ENCODE measurements at places on chromosomes 1 and 21.

GRCh38 chr1:1048765-1049164 is 25.3 kb downstream of the RNF223 start:
- no peak for DNase-seq

DNA sequence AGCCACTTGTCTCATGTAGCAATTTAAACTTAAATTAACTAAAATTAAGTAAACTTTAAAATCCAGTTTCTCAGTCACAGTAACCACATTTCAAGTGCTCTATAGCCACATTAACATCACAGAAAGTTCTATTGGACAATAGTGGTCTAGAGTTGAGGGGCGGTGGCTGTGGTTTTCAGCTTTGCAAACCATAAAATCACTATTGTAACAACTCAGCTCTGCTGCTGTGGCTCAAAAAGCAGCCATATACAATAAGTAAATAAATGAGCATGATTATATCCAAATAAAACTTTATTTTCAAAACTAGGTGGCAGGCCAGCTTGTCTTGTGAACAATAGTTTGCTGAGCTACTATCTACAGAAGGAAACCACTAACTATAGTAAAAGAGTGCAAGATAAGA is 43.4 kb upstream of the C1orf53 start:
- no peak for DNase-seq

DNA sequence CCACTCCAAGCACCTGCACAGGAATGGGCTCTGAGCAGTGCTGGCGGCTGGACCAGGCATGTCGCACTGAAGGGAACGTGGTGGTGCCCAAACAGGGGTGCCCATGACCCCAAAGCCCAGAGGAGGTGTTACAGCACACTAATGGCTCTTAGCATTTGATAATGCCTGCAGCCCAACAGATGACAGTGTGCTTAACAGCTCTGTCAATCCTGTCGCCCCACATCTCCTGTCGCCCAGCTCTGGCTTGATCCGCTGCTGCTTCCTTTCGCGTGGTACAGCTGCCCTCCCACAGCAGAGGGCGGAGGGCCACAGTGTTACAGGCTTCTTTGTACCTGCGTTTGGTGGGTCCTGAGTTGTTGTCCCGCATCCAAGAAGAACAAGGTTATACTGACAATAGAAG is 32.2 kb upstream of the CR1L start:
- DNase-seq = no peak

DNA sequence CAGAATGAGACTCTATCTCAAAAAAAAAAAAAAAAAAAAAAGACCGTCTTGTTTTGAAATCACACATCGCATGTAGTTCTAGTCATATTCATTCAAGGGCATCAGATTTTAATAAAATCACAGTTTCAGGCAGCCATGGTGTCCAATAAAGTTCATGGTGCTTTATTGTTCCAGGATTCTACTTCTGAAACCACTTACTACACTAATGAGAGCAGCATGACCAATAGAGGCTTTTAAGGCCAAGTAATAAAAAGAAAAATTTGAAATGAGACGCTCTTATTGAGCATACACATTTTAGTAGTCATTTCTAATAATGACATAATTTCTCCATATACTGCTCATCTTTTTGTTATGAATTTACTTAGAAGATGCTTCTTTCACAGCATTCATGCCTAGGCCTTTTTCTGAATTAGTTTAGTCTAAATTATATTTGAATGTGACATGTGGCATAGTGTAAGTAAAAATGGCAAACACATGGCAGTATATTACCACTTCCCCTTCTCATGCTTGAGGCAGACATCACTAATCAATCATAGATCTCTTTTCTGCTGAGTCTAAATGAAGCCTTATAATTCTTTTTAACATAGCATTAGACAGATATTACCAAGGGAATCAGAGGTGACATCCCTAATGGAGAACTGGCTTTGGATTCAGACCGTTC is 18.5 kb downstream of the NTMT2 start:
- no peak for DNase-seq

DNA sequence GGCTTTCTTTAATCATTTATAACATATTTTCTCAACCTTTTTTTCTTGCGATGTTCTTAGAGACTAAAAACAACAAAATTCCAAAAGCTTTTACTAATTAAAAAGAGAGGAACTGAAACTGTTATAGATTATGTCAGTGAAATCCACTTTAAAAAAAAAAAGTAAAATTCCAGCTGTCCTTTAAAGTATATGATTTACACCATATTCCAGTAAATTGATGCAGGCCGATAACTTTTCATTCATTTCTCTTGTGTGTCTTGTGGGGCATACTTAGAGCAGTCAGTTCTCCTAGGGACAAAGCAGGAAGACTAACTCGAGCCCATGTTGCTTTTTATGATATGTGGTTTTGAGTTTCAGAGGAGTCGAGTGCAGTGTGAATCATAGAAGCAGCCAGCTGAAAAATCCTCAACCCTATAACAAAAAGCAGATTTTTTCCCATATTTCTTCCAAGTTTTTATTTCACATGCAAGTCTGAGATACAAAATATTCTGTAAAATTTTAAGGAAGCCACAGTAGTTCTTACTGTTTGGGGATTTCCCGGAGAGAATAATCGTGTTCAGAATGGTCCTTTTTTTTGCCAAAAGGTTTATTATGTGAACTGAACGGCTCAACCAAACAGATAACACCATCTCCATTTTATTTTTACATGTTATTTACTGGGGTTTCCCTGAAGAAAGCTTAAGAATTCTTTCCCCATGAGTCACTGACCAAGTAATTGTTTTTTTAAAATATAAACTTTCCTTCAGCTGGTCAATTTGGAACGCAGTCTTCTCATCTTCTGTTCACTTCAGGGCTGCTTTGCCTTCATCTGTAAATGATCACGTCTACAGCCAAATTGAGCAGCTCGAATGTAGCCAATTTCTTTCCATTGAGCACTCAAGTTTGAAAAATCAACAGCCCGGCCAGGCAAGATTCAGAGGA is 77.0 kb upstream of the C1orf105 start:
- DNase-seq = peak; percentile 78

GRCh38 chr1:20233394-20233793 is 47.1 kb upstream of the PLA2G2C start:
- no peak for DNase-seq

Data from skeletal muscle cell (primary cell).